ENCODE measurements at places on chromosomes 2 and 18.
A peak's percentile ranks its signal among the peaks of the same experiment; 100 is the strongest.

- ATAC-seq = no peak
Observed at GRCh38 chr18:72848503-72849237, 19.1 kb downstream of the NETO1 start.

GRCh38 chr2:42844901-42845821 is 52.8 kb upstream of the HAAO start:
- no peak for ATAC-seq

DNA sequence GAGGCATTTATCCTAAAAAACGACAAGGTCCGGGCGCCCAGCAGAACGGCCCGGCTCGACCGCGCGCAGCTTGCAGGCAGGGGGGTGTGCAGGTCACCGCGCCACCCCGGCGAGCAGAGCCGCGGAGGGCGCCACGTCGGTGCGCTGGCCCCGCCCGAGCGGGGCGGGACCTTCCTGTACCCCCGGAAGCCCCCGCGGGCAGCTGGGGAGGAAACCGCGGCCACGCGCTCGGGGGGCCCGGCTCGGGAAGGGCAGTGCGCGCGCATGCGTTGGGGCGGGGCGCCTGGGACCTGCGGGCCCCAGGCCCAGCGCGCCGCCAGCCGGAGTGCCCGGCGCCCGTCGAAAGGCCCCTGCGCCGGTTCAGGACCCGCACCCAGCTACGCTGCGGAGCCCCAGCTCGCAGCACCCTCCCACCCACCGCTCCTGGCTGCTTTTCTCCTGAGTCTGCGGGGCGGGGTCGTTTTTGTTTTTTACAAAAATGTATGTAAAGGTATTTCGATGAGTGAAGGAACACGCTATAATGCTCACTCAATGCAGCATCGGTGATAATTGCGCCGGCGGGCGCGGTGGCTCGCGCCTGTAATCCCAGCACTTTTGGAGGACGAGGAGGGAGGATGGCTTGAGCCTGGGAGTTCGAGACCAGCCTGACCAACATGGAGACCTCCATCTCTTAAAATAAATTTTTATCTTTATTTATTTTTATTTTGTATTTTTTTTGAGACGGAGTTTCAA is 47.7 kb upstream of the POMC start:
- ATAC-seq = no peak

DNA sequence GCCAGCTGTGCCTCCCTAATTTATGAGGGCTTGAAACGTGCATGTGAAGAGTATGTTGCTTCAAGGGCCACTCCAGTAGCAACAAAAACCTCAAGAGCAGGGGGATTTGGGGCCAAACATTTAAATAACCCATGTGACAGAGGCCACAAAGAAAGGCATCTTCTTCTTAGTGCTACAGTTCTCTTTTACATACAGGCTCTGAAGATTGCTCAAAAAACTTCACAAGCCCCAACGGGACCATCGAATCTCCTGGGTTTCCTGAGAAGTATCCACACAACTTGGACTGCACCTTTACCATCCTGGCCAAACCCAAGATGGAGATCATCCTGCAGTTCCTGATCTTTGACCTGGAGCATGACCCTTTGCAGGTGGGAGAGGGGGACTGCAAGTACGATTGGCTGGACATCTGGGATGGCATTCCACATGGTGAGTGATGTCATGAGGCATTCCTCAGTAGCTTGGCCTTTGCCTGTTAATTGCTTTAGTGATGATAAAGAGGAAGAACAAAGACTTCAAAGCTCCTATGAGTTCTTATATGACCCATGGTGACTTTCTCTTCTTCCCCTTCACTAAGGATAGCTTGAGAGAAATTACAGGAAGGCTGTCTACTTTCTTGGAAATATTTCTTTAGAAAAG is 40.1 kb downstream of the NRP2 start:
- ATAC-seq = no peak

GRCh38 chr2:241064008-241064801 is 37.9 kb downstream of the MTERF4 start:
- ATAC-seq = peak; percentile 55

All from SK-N-SH treated with all-trans-retinoic acid at 6 μM for 48 hours (cell line).